HCT116 (cell line): ENCODE measurements at places on chromosomes 6 and 20. TPM values are rescaled to one million over a fixed set of nuclear protein-coding genes. Genes with fewer than 3 reads are reported as not detected.

GRCh38 chr6:15284743-15285142 is 38.9 kb downstream of the JARID2 start:
- H3K27me3 ChIP-seq, result no peaks in the 10 kb centered on the region
- DNase-seq, result no peak
- no peaks in the 10 kb centered on the region for H3K36me3 ChIP-seq
- no peak overlapping the region for H3K27ac ChIP-seq
- peak overlapping the region; percentile 13; the same call in 1 of the 2 replicates for H3K4me3 ChIP-seq

DNA sequence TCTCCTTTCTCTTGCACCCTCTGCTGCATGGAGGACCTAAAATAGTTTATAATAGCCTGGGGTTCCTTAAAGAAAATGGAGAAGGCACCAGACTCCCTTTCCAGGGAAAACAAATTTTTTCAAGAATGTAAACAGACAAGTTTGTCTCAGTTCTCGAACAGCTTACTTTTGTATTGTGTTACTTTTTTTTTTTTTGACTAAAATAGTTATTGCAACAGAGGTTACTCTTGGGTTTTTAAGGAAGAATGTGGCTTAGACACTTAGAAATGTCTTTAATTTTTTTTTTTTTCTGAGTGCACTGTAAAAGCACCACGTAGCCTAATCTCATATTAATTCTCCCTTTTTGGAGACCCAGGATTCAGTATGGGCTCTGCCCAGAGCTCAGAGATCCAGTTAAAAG is 148.7 kb upstream of the CARMIL1 start:
- H3K4me1 ChIP-seq, result no peaks in the 10 kb centered on the region
- H3K4me3 ChIP-seq, result no peak overlapping the region
- DNase-seq, result no peak

- H3K27me3 ChIP-seq, result no peaks in the 10 kb centered on the region
- DNase-seq, result no peak
- no peaks in the 10 kb centered on the region for H3K36me3 ChIP-seq
- no peaks in the 10 kb centered on the region for H3K4me1 ChIP-seq
These were observed 53.8 kb upstream of the TSHZ2 start for GRCh38 chr20:52918311-52918710.

- no peaks in the 10 kb centered on the region for H3K36me3 ChIP-seq
- no peak for DNase-seq
- H3K27me3 ChIP-seq, result no peaks in the 10 kb centered on the region
- no peak overlapping the region for H3K4me3 ChIP-seq
These were observed 22.5 kb downstream of the STAU1 start for GRCh38 chr20:49165611-49166010.

DNA sequence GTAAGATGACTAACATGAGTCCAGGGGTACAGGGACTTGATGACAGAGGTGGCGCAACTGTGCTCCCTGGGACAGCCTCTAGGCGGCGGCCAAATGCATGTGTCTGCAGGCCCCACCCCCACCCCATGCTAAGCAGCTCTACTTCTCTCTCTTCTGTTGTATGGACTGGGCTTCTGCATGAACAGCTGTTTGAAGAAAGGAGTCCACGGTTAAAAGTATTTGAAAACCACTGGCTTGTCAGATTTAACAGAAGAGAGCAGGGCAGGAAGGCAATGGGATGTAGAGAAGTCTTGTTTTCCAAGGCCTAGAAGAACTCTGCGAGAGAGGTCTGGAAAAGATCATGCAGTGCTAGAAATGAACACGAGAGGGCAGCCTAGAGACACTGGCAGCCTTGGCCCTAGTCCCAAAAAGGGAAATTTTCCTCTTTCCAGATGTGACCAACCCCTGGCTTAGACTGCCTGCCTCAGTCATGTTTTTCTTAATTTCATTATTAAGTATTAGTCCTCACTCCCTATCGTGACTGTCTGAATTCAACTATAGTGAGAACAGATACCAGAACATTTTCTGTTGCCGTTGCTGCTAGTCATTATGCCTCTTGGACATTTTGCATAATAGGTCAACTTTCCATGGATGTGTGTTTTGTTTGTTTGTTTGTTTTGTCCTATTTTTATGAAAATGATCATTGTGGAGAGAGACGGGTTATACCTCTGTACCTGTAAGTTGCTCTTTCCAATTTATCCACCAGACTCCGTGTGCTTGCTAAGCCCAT is 265.0 kb downstream of the ADGRG6 start:
- H3K27ac ChIP-seq, result no peak overlapping the region
- H3K4me3 ChIP-seq, result no peak overlapping the region
- DNase-seq, result peak; percentile 66

GRCh38 chr6:13554929-13555333 is 19.5 kb upstream of the SIRT5 start:
- peaks cover 6% of the 10 kb centered on the region; the same call in 1 of the 2 replicates for H3K4me1 ChIP-seq
- H3K27me3 ChIP-seq, result no peaks in the 10 kb centered on the region
- no peaks in the 10 kb centered on the region for H3K36me3 ChIP-seq
- no peak for DNase-seq
- H3K27ac ChIP-seq, result no peak overlapping the region

- H3K27ac ChIP-seq, result no peak overlapping the region
- no peaks in the 10 kb centered on the region for H3K4me1 ChIP-seq
- no peaks in the 10 kb centered on the region for H3K36me3 ChIP-seq
These were observed 170.5 kb downstream of the VEGFA start for GRCh38 chr6:43940393-43941087.

GRCh38 chr6:50963952-50964351 is 145.3 kb downstream of the TFAP2B start:
- no peak overlapping the region for H3K27ac ChIP-seq
- no peak for DNase-seq
- H3K4me1 ChIP-seq, result no peaks in the 10 kb centered on the region
- H3K36me3 ChIP-seq, result no peaks in the 10 kb centered on the region
- H3K27me3 ChIP-seq, result no peaks in the 10 kb centered on the region
- H3K4me3 ChIP-seq, result no peak overlapping the region

- no peak for DNase-seq
- no peaks in the 10 kb centered on the region for H3K36me3 ChIP-seq
- no peak overlapping the region for H3K4me3 ChIP-seq
These were observed 42.1 kb downstream of the PLCB4 start for GRCh38 chr20:9110916-9111432.

DNA sequence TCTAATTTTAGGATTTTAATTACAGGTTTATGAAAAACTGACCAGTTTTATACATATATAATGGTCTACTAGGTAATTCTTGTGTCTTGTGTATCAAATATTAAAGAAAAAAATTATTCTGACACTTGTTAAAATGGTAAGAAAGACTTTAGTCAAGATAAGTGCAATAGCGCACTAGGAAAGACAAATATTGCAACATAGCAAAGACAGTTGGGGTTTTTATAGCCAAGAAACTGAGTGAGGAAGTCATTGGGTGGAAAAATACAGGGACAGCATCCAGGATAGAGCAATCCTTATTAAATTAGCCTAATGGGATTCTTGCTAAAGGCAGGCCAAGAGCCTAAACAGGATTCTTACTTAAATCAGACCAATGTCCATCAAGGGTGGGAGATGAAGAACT is 71.1 kb downstream of the ROS1 start:
- no peak for DNase-seq
- no peak overlapping the region for H3K4me3 ChIP-seq
- H3K27ac ChIP-seq, result no peak overlapping the region
- H3K4me1 ChIP-seq, result no peaks in the 10 kb centered on the region

- H3K4me1 ChIP-seq, result no peaks in the 10 kb centered on the region
- no peak overlapping the region for H3K4me3 ChIP-seq
- H3K36me3 ChIP-seq, result no peaks in the 10 kb centered on the region
- no peak overlapping the region for H3K27ac ChIP-seq
These were observed 60.2 kb downstream of the DLL1 start for GRCh38 chr6:170230520-170231292.

DNA sequence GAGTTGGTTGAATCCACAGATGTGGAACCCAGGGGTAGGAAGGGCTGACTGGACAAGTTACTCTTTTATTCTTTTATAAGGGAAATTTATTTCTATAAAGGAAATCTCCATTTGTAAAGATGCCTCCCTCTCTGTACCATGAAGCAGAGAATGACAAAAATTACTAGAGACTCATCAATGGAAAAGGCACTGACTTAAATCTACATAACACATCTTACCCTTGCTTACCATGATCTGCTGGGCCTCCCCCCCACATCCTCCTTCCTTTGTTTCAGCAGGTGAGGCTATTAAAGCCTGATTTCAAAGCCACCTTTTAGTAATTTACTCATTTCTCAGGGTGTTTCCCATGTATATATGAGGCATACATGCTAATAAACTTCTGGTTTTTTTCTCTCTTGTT is 130.2 kb upstream of the HDDC2 start:
- H3K27ac ChIP-seq, result no peak overlapping the region
- DNase-seq, result no peak
- H3K27me3 ChIP-seq, result peaks cover 31% of the 10 kb centered on the region
- H3K36me3 ChIP-seq, result no peaks in the 10 kb centered on the region

DNA sequence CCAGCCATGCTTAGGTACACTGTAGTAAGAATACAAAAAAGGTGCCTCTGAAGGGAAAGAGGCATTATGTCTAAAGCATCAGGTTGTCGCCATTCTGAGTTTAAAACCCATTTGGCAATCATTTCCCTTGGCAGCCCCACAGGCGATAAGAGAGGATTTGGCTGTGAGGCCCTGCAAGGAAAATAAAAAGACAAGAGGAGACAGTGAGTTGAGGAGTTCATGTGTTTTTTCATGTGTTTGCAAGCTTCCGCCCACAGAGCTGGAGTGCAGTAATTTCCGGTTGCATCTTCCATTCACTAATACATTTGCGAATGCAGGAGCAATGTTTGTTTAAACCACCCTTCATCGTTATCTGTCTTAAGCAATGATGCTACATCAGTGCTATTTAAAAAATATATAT is 138.5 kb upstream of the SOX4 start:
- no peaks in the 10 kb centered on the region for H3K36me3 ChIP-seq
- no peak overlapping the region for H3K4me3 ChIP-seq
- no peak for DNase-seq
- H3K27me3 ChIP-seq, result no peaks in the 10 kb centered on the region
- H3K27ac ChIP-seq, result no peak overlapping the region
- no peaks in the 10 kb centered on the region for H3K4me1 ChIP-seq

- H3K27ac ChIP-seq, result no peak overlapping the region
- H3K36me3 ChIP-seq, result no peaks in the 10 kb centered on the region
- H3K27me3 ChIP-seq, result no peaks in the 10 kb centered on the region
- DNase-seq, result no peak
- no peak overlapping the region for H3K4me3 ChIP-seq
These were observed 26.3 kb downstream of the METTL24 start for GRCh38 chr6:110331816-110332215.

GRCh38 chr6:76072562-76072961 is at the start of gene IMPG1:
TSS of gene IMPG1 (minus strand) at chr6:76072662. CDS start at chr6:76072488, 174 bp downstream.
- H3K4me3 ChIP-seq, result no peak within 1 kb of the TSS
- no peaks in the 10 kb centered on the region for H3K27me3 ChIP-seq
- H3K4me1 ChIP-seq, result no peaks in the 10 kb centered on the region
- no peaks in the 10 kb centered on the region for H3K36me3 ChIP-seq

DNA sequence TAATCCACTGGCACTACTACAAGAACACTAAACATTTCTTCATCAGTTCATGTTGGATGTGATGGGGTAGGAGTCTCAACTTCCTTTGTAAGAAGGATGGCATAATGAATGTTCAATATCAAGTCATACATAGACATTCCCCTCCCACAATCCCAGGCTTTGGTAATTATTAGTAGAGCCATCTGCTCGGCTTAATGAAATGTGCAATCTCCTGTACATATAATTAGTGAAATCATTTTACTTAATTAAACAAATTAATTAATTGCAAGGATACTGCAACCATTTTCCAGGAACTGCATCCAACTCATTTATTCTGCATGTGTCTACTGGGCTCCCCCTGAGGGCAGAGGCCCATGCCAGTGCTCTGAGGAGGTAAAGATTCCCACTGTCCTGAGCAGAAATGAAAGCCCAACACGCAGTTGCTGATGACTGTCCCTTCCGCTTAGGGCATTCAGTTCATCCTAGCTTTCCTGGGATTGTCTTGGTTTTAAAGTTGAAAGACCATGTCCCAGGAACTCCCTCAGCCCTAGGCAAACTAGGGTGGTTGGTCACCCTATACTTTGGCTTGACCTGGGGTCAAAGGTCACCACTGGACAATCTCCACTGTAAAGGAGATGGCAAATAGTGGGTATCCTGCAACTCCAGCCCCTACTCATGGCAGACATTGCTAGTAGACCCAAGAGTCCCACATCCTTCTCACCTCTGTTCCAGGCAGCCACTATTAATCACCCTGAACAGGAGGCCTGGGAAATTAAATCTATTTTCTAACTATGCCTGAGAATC is 109.8 kb downstream of the TRERF1 start:
- peaks cover 34% of the 10 kb centered on the region for H3K4me1 ChIP-seq
- H3K4me3 ChIP-seq, result no peak overlapping the region
- H3K36me3 ChIP-seq, result no peaks in the 10 kb centered on the region
- no peaks in the 10 kb centered on the region for H3K27me3 ChIP-seq
- H3K27ac ChIP-seq, result no peak overlapping the region

GRCh38 chr6:5028921-5029320 is 25.1 kb upstream of the RPP40 start:
- H3K4me3 ChIP-seq, result no peak overlapping the region
- H3K27ac ChIP-seq, result no peak overlapping the region
- H3K36me3 ChIP-seq, result no peaks in the 10 kb centered on the region
- H3K4me1 ChIP-seq, result peaks cover 28% of the 10 kb centered on the region
- no peaks in the 10 kb centered on the region for H3K27me3 ChIP-seq

ZBTB46 gene
- total RNA-seq, result 10.7 TPM

KCNB1 gene
- 0.79 TPM for total RNA-seq

CCN6 gene
- not detected for total RNA-seq

LY6G5B gene
- total RNA-seq, result 15.4 TPM

CST4 gene
- not detected for total RNA-seq

TMEM244 gene
- total RNA-seq, result not detected
